IMR-90 (cell line): ENCODE measurements at places on chromosomes 6 and 20.

GRCh38 chr6:30073489-30074235 lies 1.9 kb downstream of the RNF39 start:
- no peak for DNase-seq

- no peak for DNase-seq
Measured at GRCh38 chr20:44928595-44928994, 18.7 kb downstream of the PABPC1L start.

GRCh38 chr6:21371676-21372171 lies 221.8 kb upstream of the SOX4 start:
- no peak for DNase-seq

- no peak for DNase-seq
Measured at GRCh38 chr20:43183536-43184070, 6.1 kb downstream of the PTPRT start.

DNA sequence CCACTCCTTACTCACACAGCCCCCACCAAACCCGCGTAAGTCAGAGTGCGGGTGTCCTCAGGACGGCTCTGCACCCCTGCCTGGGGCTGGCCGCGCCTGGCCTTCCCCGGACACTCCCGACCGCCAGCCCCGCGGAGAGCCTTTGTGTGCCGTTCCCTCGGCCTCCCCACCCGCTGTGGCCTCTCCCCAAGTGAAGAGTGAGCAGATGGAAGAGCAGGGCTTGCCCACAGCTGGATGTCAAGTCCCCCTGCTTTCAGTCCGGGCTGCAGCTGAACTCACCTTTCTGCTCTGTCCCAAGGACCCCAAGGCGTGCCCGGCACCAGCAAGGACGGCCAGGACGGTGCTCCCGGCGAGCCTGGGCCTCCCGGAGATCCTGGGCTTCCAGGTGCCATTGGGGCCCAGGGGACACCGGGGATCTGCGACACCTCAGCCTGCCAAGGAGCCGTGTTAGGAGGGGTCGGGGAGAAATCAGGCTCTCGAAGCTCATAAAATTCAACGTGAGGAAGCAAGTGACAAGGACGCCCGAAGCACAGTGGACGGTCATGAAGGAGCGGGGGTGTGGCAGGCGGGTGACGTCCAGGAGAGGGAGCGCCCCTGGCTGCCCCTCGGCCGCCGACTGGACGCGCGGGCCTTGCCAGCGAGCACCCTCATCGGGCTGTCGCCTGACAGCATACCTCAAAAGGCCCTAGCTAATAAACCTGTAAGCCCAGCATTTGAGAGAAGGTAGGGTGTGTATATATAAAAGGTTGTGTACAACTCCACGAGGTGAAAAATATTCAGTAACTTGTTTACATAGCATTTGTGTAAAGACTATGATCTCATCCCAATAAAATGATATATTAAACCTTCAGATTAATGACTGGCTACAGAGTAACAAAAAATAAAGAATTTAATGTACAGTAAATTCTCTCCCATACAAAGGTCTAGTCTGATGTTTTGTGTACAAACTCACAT lies 21.1 kb downstream of the TCFL5 start:
- DNase-seq, result no peak

DNA sequence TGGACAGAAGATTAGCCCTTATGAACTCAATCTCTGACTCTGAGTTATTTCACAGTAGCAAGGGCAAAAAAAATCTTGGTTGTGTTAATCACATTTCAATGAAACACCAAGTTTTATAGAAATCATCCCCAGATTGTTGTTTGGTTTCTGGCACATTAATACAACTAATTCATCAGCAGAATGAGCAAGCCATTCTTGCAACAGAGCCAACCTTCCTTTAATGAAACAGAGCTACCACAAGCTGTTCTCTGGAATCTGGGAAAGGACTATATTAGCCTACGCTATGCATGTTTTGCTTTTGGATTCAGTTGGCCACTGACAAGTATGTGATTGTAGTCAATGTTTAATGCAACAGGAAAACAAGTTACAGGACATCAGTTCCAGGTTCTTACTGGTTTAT lies 13.8 kb upstream of the POPDC3 start:
- DNase-seq, result peak; percentile 80

- DNase-seq, result no peak
Measured at GRCh38 chr6:75673884-75674283, 72.2 kb downstream of the SENP6 start.

DNA sequence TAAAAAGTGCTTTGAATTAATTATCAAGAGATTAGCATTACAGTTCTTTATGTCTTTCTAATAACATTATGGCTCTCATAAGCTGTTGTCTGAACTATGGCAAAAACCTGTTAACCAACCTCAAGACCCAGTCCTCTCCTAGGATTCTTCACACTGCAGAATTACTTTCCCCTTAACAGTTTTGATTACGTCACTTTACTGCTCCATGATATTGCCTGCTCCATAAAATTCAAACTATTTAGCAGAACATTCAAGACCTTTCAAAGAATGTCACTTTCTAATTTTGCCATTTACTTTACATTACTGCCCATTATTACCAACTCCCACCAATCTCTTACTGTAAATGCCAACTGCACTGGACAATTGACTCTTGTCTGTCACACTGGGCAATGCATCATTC lies 843.5 kb downstream of the PHF3 start:
- DNase-seq, result no peak

DNA sequence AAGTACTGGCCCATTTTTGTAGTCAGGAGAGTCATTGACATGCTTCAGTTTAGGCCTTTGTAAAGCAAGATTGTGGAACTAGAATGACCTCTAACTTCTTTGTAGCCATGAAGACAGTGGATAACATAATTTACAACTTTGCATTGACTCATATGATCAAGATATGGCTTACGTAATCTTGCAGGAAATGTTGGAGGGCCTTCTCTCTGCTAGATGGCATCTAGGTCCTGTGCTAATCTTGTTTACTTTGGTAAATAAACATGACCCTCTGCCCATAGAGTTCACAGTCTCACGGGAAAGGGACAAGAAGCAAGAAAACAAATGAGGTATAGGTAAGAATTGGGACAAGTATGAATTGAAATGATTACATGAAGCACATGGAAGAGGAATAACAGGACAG lies 355.2 kb upstream of the ARID1B start:
- DNase-seq, result no peak

DNA sequence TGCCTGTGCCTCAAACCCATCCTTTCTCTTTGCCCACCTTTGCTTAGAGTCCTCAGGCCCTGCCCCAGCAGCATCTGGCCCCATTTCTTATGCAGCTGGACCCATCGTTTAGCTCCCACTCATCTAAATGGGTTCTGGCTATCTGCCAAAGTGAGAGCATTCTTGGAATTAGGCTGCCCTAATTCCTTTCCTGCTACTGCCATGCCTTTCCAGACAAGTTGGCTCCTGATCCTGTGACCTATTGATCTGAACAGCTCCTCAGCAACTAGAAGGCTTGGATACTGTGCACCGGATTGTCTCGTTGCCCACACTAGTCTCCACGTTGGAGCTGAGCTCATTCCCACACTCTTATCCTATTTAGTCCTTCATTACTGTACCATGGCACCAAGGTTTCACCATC lies 22.9 kb downstream of the DZANK1 start:
- peak; percentile 19 for DNase-seq

DNA sequence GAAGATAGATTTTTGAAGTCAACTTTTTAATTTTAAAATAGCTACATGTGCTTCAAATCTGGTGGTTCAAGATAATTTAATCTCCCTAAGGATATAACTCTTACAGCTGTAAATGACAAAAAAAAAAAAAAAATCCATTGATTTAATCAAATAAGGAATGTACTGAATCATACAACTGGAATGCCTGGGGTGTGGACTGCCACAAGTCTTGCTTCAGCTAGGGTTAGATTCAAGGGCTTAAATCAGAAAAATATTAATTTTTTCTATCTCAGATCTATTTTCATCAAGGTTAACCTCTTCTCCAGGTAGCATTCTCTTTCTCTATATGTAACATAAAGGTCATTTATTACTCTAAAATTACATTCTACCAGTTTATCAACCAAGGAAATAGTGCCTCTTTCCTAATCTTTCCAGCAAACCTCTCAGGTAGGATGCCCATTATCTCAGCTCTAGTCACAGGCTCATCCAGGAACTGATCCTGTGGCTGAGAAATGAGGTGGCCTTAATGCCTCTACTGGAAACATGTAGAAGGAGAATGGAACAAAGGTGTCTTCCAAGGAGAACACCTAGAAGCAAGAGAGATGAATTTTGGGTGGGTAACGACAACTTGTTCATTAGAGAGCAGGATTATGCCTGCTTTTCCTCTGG lies 466.9 kb downstream of the CBLN4 start:
- no peak for DNase-seq

- DNase-seq, result no peak
Measured at GRCh38 chr20:10042086-10042485, 7.3 kb downstream of the ANKEF1 start.

GRCh38 chr6:134502614-134503549 lies 185.0 kb upstream of the SGK1 start:
- no peak for DNase-seq

GRCh38 chr6:43082806-43083655 lies 6.9 kb downstream of the PTK7 start:
- DNase-seq, result no peak

GRCh38 chr6:3414327-3415081 lies 42.3 kb downstream of the SLC22A23 start:
- DNase-seq, result peak; percentile 75

GRCh38 chr6:14422917-14423316 lies 305.3 kb downstream of the CD83 start:
- no peak for DNase-seq

GRCh38 chr20:37380864-37381579 lies 35.1 kb downstream of the SRC start:
- DNase-seq, result no peak

- DNase-seq, result peak; percentile 50
Measured at GRCh38 chr6:35522660-35523658, 10.3 kb upstream of the TULP1 start.

- peak; percentile 4 for DNase-seq
Measured at GRCh38 chr20:18019068-18019467, 38.6 kb downstream of the OVOL2 start.

DNA sequence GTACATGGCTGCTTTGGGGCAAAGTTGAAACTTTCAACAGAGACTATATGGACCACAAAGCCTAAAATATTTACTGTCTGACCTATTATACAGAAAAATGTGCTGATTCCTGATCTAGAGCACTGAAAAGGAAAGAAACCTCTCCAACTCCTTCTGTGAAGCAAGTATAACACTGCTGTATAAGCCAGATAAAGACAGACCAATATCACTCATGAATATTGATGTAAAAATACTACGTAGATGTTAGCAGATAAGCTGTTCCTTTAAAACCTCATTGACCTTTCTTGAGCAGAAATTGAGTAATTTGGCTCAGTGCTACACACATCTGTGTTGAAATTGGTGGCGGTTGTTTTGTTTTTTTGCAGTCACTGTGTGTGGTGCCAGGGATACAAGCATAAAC lies 69.9 kb upstream of the HDAC2 start:
- DNase-seq, result no peak

- DNase-seq, result peak; percentile 11
Measured at GRCh38 chr6:125224231-125224861, 70.8 kb downstream of the TPD52L1 start.

DNA sequence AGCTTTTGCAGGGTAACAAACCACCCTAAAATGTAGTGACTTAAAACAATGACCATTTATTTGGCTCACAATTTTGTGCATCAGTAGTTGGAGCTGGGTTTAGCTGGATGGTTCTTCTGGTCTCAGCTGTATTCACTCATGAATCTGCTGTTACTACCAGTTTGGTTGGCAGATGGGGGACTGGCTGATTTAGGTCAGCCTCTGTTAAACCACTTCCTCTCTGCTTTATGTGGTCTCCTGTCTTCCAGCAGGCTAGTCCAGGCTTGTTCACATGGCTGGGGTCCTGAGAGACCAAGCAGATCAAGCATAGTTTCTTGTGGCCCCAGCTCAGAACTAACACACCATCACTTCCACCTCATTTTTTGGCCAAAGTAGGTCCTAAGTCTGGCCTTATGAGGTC lies 67.2 kb upstream of the LAMP5 start:
- DNase-seq, result no peak

DNA sequence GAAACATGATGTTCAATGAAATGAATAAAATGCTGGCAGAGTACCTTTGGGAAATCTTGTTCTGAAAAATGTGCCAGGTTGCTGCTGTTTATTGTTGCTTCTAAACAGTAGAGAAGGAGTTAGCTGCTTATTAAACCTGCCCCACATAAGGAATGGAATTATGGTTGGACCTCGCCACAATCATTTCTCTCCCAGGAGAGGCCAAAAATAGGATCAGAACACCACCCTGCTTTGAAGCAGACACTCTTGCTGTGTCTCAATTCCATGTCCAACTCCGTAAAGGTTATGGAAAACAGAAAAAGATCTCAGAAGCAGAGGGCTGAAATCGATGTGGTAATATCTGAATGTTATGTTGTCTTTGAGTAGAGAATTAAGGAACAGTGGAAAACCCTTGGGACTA lies 27.9 kb downstream of the AFG1L start:
- DNase-seq, result no peak

DNA sequence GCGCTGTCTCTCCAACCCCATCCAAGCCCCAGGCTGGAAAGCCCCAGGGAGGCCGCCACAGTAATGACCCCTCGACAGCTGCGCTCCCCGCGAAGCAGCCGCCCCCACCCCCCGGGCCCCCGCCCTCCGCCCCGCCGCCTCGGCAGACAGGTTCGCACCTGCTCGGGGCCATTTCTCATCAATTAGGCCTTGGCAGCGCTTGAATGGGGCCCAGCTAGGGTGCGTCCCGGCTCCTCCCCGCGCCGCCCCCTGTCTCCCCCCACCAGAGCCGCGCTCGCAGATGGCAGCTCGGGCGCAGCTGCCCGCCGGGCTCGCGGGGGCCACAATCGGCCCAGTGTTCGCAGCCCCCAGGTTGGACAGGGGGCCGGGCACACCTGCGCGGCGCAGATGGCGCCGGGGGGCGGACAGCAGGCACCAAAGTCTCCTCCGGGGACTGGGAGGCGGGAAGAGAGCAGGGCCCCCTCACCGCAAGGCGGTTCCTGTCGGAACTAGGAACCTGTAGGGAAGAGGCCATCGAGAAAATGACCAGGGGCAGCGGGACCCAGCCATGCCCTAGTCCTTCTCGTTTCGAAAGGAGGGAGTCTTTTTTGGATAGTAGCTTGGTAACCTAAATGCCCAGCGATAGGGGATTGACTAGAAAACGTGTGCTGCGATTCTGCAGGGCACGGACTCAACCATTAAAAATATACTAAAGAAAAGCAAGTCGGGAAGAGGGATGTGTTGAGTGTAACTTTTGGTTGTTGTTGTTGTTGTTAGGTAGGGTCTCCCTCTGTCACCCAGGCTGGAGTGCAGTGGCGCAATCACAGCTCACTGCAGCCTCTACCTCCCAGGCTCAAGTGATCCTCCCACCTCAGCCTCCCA lies 83.2 kb upstream of the EYA2 start:
- DNase-seq, result no peak

DNA sequence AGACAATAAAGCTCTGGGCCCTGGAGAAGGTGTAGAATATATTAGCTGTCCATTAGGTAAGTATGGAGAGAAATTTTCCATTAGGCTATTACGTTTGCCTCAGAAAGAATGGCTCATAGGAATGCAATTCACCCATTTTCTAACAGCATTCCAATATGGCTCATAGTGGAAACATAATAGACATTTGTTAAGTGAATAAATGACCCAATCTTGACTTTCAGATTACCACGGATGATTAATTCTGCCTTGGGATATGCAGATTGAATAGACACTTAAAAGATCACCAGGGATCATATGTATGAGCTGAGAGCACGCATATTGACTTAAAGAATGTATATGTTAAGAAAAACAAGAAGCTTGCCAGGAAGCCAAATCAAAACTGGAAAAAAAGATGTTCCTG lies 209.1 kb upstream of the CDYL start:
- DNase-seq, result peak; percentile 72

- DNase-seq, result no peak
Measured at GRCh38 chr6:36779227-36779626, 60.0 kb downstream of the CPNE5 start.

- DNase-seq, result no peak
Measured at GRCh38 chr6:151376440-151376839, 14.9 kb downstream of the ZBTB2 start.
